ENCODE measurements at places on chromosomes 13 and 19.
A peak's percentile ranks its signal among the peaks of the same experiment; 100 is the strongest.

GRCh38 chr19:13082192-13083007 lies 20.3 kb downstream of the LYL1 start:
- DNase-seq = no peak

DNA sequence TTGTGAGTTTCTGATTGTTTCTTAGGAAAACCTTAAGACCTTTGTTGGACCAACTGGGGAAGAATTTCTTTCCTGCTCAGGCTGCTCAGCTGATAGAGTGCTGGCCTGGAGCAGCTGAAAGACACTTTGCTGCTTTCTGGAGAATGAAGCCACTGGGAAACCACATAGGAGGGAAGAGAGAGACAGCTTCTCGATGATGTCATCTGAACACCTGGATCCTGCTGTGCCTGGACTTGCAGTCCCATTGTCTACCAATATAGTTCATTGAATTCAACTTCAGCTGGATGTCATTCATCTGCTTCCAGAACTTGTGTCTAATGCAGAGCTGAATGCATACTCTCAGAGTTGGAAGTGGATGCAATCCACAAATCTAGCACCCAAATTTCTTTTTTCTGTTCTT lies 34.3 kb upstream of the TSHZ3 start:
- DNase-seq = no peak

DNA sequence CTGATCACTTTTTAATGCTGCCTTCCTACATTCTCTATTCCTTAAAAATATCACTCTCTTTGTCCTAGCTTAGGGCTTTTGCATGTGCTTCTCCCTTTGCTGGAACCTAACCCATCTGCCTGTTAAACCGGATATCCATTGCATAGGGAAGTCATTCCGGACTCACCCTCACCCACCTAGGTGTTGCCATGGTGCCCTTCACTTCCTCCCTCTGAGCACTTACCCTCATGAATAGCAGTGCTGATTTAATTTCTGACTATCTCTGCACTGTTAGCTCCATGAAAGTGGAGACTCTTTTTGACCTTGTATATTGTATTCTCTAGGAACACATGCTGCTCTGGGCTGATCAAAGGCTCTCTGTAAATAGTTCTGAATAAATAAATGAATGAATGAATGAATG lies 401.9 kb downstream of the PCDH20 start:
- DNase-seq = no peak

- no peak for DNase-seq
These were observed 4.7 kb upstream of the GNA15 start for GRCh38 chr19:3131168-3131567.

DNA sequence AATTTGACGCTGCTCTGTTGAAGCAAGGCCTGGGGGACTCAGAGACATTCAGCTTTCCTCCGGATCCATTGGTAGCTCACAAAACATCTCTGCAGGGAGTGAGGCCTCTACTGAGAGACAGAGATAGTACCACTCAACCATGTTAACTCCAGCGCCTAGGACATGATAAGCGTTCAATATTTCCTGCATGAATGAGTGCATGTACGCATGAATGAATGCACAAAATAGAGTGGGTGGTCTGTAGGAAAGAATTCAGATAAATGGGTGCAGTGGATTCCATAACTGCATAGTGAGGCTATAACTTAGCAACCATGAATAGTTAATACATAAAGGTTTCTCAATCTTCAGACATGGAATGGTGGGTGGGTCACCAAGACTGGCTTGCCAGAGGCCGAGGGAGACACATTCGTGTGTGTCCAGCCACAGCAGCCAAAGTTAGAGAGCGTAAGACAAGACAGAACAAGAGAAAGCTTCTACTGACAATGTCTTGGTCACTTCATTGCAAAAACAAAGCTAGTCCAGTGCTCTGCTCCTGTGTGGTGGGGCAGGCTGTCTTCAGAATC lies 36.3 kb upstream of the RCBTB2 start:
- no peak for DNase-seq

GRCh38 chr13:101875717-101876393 lies 423.4 kb downstream of the ITGBL1 start:
- DNase-seq = no peak

DNA sequence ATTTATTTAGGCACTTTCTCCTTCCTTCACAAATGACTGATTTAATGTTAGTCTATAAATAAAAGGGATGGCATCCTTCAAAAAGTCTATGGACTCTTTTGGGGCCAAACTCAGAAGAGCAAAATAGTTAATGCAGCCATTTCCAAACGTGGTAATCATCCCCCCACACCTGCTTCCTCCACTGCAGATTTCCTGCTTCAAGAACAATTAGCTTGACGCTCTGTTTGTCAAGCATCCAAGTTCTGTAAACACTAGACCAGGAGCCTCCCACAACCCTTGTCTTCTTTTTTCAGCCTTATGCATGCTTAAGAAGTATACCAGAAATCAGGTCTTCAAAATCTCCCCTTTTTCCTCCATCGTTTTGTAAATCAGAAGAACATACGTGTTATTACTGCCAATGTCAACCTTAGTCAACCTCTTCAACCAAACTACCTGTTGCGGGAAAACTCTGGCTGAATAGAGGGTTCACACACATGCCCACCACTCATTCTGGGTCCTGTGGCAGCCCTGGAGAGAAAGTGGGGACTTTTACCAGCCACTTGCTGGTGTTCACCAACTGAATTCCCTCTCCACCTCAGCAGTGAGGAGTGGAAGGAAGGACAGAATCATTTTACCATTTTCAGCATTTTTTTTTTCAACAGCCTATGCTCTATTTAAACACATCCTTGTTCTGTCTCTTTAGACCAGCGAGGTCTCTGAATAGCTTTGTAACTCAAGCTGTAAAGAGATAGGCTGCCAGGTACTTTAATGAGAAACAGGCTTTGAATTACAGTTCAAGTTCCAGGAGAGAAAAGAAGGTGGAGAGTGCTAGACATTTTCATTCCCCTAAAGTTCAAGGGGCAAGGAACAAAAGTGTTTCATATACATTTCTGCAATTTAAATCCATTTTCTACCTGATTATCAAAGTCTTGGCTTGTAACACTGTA lies 39.1 kb downstream of the EFNB2 start:
- no peak for DNase-seq

- DNase-seq = no peak
These were observed 29.6 kb upstream of the DOCK9 start for GRCh38 chr13:99007414-99007986.

GRCh38 chr13:31168166-31168565 lies 6.5 kb upstream of the HSPH1 start:
- no peak for DNase-seq

DNA sequence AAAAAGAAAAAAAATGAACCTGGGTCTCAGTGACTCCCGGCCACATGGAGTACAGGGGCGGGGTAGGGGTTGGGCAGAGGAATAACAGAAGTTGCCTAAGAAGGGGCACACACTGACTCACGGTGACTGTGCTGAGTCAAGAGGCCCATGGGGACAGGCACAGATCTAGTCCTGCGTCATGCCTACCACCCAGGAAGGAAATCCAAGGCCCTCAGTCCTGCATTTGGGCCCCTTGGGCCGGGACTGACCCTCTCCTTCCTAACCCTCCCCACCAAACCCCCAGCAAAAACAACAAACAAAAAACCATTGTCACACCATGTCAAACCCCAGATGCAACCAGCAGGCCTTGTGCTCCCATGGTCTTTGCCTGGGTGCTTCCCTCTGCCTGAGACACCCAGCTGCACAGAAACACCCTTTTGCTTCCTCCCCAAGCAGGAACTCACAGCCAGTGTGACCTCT lies 9.6 kb upstream of the NOTCH3 start:
- DNase-seq = no peak

- DNase-seq = no peak
These were observed 246.9 kb upstream of the PRR20A start for GRCh38 chr13:56893843-56894242.

DNA sequence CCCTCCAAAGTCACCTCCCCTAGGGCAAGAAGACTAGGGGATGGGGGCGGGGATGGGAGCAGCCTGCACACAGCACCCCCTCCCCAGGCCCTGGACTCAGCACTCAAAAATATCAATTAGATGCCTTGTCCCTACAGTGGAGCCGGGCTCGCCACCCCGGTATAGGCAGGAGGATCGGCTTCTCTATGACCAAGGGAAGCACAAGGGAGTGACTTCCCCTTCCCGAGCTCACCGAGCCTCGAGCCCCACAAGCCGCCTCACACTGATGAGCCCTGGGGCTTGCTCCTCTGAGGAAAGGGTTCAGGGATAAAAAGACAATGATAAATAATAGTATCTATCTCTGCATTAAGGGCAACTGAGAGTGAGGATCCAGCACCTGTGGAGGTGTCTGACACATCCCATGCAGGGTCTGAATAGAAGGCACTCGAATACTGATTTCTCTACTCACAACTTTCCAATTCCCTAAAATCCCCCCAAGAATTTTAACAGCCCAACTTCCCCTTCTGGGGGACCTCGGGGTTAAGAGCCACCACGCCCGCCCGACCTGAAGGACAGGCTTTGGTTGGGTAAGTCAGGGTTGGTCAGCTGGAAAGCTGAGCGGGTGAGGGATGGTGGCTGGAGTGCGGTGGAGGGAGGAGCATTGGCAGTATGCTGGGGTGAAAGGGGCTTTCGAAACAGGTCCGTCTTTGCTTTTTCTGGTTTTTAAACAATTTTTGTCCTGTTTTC lies 51.3 kb downstream of the STK24 start:
- DNase-seq = no peak

- DNase-seq = no peak
These were observed 336.8 kb downstream of the DNAJC15 start for GRCh38 chr13:43360171-43360570.

- DNase-seq = no peak
These were observed 33.7 kb downstream of the CRYL1 start for GRCh38 chr13:20491926-20492435.

DNA sequence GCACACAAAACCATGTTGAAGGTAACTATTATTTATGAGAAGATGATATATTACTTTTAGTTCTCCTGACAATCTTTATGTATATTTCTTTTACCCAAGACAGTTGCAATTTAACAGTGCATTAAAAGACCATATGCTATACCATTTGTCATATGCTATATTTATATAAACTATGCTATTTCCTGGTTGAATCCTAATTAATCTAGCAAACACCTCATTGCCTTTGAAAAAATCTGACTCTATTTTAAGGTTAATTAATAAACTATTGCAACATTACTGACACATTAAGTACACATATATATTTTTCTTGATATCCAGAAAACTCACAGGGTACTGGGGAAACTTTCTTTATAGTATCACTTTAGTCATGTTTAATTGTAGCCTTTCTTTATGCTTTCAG lies 649.4 kb upstream of the PCDH20 start:
- DNase-seq = no peak

- DNase-seq = no peak
These were observed 18.0 kb downstream of the APBA3 start for GRCh38 chr19:3743486-3743885.

- no peak for DNase-seq
These were observed 189.0 kb downstream of the LACC1 start for GRCh38 chr13:44068737-44069136.

DNA sequence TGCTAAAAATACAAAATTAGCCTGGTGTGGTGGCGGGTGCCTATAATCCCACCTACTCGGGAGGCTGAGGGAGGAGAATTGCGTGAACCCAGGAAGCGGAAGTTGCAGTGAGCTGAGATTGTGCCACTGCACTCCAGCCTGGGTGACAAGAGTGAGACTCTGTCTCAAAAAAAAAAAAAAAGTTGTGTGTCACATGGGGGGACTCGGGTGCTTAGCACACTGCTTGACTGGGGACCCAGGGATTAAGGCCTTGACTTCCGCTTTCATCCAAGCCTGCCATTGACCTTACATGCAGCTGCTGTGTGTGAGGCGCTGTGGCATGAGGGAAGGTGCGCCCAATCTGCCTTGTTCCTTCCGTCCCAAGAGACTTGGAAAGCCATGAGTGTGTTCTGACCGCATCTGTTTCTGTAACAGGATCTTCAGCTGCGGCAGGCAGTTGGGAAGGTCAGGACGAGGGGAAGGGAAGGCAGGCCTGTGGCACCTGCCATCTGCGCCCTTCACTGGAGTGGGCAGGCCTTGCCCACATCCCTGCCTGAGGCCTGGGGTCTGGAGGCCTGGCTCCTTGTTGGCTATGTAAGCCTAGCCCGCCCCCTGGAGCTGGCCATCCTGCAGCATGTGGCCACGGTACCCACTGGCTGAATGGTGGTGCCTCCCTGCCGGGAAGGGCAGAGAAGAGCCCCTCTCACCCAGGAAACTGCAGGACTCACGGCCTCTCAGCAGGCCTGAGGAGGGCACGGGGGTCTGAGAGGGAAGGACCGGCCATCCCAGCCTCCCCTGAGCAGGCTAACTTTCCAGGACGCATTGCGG lies 23.0 kb downstream of the PPP1R37 start:
- no peak for DNase-seq

GRCh38 chr19:39170386-39171231 lies 26.2 kb upstream of the NCCRP1 start:
- DNase-seq = no peak

- DNase-seq = peak; percentile 79
These were observed 5.8 kb upstream of the TPM4 start for GRCh38 chr19:16070366-16070990.

Measured in stimulated activated naive B cell treated with anti-CD40 and anti-IgM and Interleukin-4, amounts not matched to agents 10 μg/mL and 1 μg/mL and 100 μg/mL, for 72 hours (primary cell).